ENCODE measurements at places on chromosomes 1 and 21.

GRCh38 chr1:168732736-168733135, 3.7 kb upstream of the DPT start:
- no peak for ATAC-seq

- ATAC-seq: no peak
These were observed 134.3 kb downstream of the IGSF21 start for GRCh38 chr1:18241891-18242290.

DNA sequence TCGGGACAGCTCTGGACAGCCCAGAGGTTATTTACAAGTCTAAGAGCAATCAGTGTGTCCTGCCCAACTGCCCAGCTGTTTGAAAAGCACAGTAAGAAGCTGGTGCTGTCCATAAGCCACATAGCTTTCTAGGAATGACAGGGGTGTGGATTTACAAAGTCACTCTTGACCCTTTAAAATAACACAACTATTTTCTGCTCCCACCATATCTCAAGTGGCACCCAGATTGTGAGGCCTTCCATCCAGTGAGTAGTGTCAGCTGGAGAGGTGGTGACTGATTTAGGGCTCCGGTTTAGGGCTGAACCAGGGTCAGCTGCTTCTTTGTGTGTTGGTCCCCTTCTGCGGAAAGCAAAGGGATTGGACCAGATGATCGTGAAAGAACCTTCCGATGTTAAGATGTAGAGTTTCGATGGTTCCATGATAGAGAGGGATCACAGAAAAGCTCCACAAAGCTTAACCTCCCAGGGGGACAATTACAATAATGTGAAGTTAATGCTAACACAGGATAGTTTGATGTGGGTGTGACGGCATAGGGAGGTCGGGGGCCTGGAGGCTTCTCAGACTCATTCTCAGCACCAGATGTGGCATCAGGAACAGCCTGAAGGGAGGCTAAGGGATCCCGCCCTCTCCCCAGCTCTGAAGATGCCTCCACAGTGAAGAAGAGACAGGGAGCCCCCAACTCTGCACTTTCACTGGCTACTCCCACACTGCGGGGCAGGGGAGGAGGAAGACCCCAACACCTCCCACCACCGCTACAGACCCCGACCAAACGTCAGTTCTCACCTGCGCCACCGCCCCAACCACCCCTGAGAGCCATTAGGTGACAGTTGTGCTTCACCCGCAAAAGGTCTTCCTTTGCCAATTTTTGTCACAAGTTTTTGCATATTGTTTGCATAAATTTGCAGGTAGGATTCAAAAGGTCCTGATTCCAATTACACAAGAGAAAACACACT, 40.6 kb downstream of the LRRC3 start:
- ATAC-seq: no peak

DNA sequence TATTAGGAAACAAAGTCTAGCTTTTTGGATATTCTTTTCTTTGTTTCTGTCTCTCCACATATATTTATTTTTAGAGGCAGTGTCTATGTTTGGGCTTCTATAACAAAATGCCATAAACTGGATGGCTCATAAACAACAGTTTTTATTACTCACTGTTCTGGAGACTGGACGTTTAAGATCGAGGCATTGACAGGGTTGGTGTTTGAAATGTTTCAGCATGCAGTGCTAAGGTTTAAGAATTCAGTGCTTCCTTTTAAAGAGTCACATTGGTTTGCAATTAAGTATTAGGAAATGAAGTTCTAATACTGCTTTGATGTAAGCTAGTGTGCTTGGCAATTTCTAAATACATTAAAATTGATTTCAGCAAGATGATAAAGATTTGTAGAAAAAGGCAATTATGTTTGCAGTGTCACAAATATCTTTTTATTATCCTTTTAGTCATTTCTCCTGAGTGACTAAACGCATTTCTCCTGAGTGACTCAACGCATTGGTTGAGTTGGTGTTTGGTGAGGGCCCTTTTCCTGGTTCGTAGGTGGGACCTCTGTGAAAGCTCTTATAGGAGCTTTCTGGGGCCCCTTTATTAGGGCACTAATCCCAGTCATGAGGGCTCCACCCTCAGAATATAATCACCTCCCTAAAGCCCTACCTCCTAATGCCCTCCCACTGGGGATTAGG, 317.0 kb downstream of the USP25 start:
- ATAC-seq: no peak

GRCh38 chr1:210797422-210797821, 336.5 kb downstream of the KCNH1 start:
- ATAC-seq: no peak

DNA sequence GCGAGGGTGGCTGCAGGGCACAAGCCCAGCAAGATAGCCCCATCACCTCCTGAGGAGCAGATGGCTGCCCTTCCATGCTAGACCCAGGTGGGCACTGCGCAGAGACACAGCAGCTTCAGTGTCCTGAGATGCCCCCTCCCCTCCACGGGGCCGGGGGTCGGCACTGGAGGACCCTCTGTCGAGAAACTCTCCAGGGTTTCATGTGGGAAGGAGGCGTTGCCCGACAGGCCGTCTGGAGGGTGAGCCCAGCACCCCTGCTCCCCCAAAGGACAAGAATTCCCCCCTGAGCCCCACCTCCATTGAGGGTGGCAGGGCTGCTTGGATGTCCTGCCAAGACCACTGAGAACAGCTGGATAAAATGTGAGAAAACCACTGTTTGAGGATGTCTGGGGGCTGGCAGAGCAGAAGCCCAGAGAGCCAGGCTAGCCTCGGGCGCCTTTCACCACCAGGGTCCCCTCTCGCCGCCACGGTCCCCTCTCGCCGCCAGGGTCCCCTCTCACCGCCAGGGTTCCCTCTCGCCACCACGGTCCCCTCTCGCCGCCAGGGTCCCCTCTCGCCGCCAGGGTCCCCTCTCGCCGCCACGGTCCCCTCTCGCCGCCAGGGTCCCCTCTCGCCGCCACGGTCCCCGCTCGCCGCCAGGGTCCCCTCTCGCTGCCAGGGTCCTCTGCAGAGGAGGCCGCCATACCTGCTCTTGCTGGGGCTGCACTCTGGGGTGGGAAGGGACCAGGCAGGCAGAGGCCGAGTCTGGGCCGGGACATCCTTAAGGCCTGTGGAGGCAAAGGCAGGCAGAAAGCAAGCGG, 44.2 kb downstream of the SLC19A1 start:
- ATAC-seq: no peak

DNA sequence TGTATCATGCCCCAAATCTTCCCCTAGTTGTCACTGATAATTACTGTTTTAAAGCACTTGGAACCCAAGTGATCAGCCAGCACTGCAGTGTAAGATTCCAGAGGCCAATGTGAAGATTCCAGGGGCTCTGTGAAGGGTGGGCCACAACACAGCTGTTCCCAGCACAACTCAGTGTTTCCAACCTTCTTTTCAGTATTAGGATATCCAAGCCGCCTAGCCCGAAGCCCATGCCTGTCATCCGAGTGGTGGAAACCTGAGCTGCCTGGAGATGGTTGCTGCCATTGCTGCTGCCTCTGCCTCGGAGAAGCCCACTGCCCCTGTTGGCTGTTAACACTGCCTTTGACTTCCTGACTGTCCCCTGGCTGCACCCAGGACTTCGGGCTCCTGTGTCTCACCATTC, 30.4 kb upstream of the SNX27 start:
- ATAC-seq: no peak

DNA sequence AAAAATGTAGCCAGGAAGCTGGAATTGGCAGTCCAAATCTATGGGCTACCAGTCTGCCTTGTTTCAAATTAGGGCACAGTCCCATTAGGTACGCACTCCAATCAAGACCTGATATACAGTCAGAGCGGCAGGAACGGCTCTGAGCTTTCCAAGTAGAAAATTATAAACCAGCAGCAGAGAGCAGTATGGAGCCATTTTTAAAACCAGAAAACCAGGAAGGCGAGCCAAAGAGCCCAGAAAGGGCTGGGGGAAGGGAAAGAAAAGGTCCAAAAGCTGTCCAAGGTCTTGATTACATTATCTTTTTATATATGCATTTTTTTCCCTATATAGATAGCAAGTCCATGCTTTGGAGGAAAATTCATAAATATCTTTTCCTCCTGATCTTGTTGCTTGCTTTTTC, 719.0 kb downstream of the RWDD3 start:
- no peak for ATAC-seq
